Suprapubic skin (tissue), 4 donors: ENCODE measurements at places on chromosomes 11 and 22.

GRCh38 chr22:50675553-50676179, 3.0 kb downstream of the SHANK3 start:
- H3K4me1 ChIP-seq, result peaks cover 25% of the 10 kb centered on the region
- peak overlapping the region; percentile 56 for H3K4me3 ChIP-seq
- DNase-seq, result peak; percentile 39
- H3K36me3 ChIP-seq, result peaks cover 6% of the 10 kb centered on the region

GRCh38 chr11:27411328-27411727, 48.3 kb upstream of the CCDC34 start:
- no peak overlapping the region for H3K27ac ChIP-seq
- no peaks in the 10 kb centered on the region for H3K27me3 ChIP-seq
- H3K36me3 ChIP-seq, result no peaks in the 10 kb centered on the region
- DNase-seq, result no peak
- peaks cover 76% of the 10 kb centered on the region for H3K4me1 ChIP-seq
- H3K4me3 ChIP-seq, result no peak overlapping the region

DNA sequence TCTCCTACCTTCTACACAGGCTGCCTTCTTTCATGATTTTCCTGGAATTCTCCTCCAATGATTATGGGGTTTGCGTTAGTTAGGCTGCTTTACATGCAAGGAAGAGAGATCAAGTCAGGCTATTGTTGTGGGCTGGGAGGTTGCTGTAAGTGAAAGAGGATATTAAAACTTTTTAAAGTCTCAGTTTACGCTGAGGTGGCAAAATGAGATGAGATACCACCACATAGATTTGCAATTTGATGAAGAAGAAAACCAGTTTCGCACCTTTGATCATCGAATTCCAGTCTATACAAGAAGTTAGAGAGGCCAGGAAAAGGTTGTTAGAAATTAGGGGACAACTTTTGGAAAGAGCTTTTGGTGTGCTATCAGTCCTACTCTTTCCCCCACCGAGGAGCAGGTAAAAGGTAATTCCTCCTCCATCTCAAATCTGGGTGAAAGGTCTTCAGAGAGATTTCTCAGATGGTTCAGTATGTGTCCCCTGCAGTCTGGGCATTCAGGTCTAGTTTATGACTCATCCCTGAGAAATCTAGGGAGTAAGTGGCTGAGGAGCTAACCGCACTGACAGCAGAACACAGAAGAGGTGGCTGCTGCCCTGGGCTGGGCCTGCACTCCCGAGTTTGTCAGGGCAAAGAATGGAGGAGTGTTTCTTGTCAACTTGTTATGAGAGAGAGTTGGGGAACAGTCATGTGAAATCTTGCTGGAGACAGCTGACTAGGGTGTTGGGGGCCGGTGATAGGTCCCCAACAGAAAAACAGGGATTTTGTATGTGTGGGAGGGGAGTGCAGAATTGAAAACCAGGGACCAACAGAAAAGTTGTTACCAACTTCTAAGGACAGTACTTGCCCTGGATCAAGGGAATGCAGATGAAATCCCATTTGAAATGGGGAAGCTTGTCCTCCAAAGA, 34.7 kb downstream of the CCDC83 start:
- H3K27me3 ChIP-seq, result no peaks in the 10 kb centered on the region
- H3K4me3 ChIP-seq, result no peak overlapping the region
- H3K36me3 ChIP-seq, result no peaks in the 10 kb centered on the region
- DNase-seq, result no peak

DNA sequence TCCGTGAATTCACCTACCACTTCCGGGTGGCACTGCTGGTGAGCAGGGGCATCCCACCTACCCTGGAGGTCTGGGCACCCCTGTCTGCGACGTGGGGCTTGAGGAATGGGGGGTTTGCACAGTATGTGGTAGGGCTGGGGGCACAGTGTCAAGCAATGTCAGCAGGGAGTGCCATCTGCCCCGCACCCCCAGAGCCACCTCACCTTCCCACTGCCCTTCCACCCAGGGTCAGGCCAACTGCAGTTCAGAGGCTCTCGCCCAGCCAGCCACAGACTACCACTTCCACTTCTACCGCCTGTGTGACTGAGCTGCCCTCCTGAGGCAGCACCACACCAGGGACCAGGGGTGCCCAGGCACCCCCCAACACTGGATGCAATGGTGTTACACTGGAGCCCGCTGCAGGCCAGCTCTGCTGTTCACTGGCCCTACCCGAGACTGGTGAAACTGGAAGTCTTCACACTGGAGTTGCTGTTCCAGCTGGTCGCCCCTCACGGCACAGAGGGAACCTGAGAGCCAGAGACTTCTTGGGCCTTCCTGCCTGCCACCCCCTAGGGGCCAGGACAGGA, 6.5 kb downstream of the TMEM258 start:
- DNase-seq, result no peak
- H3K4me1 ChIP-seq, result peaks cover 2% of the 10 kb centered on the region
- H3K27me3 ChIP-seq, result no peaks in the 10 kb centered on the region
- no peak overlapping the region for H3K4me3 ChIP-seq
- peaks cover 71% of the 10 kb centered on the region for H3K36me3 ChIP-seq

- H3K4me1 ChIP-seq, result peaks cover 62% of the 10 kb centered on the region
- no peaks in the 10 kb centered on the region for H3K36me3 ChIP-seq
- no peak for DNase-seq
Observed at GRCh38 chr11:7591987-7592386, 78.2 kb downstream of the PPFIBP2 start.

- H3K4me3 ChIP-seq, result no peak overlapping the region
- DNase-seq, result no peak
- no peaks in the 10 kb centered on the region for H3K36me3 ChIP-seq
- no peaks in the 10 kb centered on the region for H3K27me3 ChIP-seq
- no peaks in the 10 kb centered on the region for H3K4me1 ChIP-seq
- no peak overlapping the region for H3K27ac ChIP-seq
Observed at GRCh38 chr22:20186183-20186870, 35.5 kb upstream of the CCDC188 start.

- H3K36me3 ChIP-seq, result peaks cover 10% of the 10 kb centered on the region
- H3K4me1 ChIP-seq, result peaks cover 25% of the 10 kb centered on the region
- peak; percentile 85 for DNase-seq
- H3K4me3 ChIP-seq, result peak overlapping the region; percentile 77
- H3K27me3 ChIP-seq, result no peaks in the 10 kb centered on the region
Observed at GRCh38 chr11:95790933-95791708, 823 bp downstream of the CEP57 start.

GRCh38 chr11:3853899-3854659, 1.4 kb upstream of the STIM1 start:
- H3K4me1 ChIP-seq, result peaks cover 50% of the 10 kb centered on the region
- H3K36me3 ChIP-seq, result no peaks in the 10 kb centered on the region
- peak; percentile 85 for DNase-seq
- no peaks in the 10 kb centered on the region for H3K27me3 ChIP-seq
- H3K4me3 ChIP-seq, result peak overlapping the region; percentile 80

- H3K4me3 ChIP-seq, result no peak overlapping the region
- H3K4me1 ChIP-seq, result peaks cover 35% of the 10 kb centered on the region
- DNase-seq, result no peak
- H3K27me3 ChIP-seq, result no peaks in the 10 kb centered on the region
Observed at GRCh38 chr11:816433-816779, 2.3 kb upstream of the PNPLA2 start.

DNA sequence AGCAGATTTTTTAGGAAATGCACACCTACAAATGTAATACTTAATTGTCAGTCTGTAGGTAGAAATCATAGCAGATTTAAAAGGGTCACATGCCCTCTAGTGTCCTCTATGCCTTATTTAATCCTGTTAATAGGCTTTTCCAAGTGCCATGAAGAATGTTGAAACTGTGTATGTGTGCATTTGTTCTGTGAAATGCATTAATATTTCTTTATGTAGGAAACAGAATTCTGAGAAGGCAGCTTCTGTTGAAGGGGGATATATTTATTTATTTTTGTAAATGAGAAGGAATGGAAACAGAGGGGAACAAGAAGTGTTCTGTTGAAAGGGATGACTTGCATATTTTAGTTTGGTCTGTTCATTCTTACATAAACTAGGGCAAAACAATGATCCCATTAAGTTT, 51.0 kb downstream of the SVIP start:
- no peak overlapping the region for H3K4me3 ChIP-seq
- no peak overlapping the region for H3K27ac ChIP-seq
- no peaks in the 10 kb centered on the region for H3K4me1 ChIP-seq
- H3K27me3 ChIP-seq, result no peaks in the 10 kb centered on the region
- no peak for DNase-seq

DNA sequence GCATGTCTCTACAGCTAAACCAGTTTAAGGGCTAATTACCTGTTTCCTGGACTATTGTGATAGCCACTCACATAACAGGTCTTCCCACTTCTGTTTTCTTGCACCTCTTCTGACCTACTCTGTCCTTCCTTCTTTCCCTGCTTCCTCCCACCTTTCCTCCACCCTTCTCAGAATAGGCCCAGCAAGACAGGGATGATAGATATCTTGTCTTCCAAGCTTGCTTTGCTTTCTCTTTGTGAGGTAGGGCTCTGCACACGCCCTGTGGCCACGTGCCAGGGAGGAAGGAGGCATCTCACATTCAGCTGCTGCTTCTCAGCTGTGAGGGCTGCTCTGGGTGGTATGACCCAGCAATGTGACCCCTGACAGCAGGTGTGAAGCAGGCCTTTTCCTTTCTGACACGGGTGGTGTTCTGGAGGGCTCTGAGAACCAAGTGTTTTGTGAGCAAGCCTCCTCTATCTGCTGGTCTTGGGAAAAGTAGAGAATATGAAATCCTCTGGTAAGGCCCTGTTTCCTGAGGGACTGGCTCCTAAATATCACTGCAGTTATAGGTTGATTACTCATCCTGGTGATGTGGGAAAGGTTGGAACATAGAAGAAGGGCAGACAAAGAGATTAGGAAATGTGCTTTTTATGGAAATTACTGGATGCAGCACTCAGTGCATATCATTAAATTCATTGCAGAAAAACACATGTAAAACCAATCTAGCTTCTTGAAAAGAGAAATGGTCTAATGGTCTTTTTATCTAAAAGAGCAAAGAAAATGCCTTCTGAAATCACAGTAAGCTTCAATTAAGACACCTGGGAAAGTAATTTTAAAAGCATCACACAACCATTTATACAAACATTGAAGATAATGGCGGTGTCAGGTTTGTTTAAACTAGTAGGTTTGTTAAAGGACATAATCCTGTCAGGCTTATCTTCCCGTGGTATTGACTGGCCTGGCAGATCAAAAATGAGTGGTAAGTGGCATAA, 8.5 kb downstream of the AMOTL1 start:
- peaks cover 49% of the 10 kb centered on the region for H3K4me1 ChIP-seq
- H3K27me3 ChIP-seq, result no peaks in the 10 kb centered on the region
- H3K27ac ChIP-seq, result peak overlapping the region; percentile 65

- H3K27me3 ChIP-seq, result no peaks in the 10 kb centered on the region
- H3K4me3 ChIP-seq, result no peak overlapping the region
- no peaks in the 10 kb centered on the region for H3K36me3 ChIP-seq
- H3K4me1 ChIP-seq, result no peaks in the 10 kb centered on the region
- no peak overlapping the region for H3K27ac ChIP-seq
Observed at GRCh38 chr11:58757439-58757838, 25.7 kb upstream of the GLYAT start.

GRCh38 chr11:90204832-90205646, 17.8 kb downstream of the CHORDC1 start:
- H3K36me3 ChIP-seq, result peaks cover 44% of the 10 kb centered on the region
- H3K4me1 ChIP-seq, result no peaks in the 10 kb centered on the region
- H3K4me3 ChIP-seq, result no peak overlapping the region
- H3K27me3 ChIP-seq, result no peaks in the 10 kb centered on the region
- no peak for DNase-seq

DNA sequence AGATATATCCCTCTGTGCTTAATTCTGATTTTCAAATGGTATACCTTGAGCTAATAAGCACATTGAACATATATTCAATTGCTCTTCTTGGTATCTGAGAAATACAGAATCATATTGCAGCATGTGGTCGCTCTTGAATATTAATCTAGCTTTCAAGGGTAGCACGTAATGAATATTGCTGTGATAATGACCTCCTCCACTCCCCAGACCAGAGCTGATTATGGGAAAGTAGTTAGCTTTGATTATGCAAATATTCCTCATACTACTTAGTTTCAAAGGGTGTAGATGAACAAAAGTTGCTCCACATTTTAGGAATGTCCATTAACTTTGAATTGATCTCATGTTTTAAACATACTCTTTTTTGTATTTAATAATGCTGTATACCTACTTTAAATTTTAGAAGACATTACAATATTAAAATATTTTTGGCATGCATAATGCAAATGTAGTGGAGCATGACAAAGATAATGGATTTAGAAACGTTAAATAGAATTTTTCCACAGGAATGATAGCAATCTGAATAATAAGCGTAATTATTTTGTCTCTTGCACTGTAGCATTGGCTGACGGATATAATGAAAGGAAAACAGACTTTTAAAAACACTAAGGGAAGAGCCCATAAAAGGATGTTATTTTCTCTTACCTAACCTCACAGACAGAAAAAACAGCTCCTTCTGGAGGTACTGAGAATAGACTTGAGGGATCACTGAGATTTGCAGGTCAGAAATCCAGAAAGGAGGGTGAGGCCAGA, 27.2 kb downstream of the KBTBD3 start:
- no peaks in the 10 kb centered on the region for H3K4me1 ChIP-seq
- H3K36me3 ChIP-seq, result no peaks in the 10 kb centered on the region
- DNase-seq, result no peak
- H3K27me3 ChIP-seq, result no peaks in the 10 kb centered on the region
- no peak overlapping the region for H3K4me3 ChIP-seq
- H3K27ac ChIP-seq, result no peak overlapping the region

DNA sequence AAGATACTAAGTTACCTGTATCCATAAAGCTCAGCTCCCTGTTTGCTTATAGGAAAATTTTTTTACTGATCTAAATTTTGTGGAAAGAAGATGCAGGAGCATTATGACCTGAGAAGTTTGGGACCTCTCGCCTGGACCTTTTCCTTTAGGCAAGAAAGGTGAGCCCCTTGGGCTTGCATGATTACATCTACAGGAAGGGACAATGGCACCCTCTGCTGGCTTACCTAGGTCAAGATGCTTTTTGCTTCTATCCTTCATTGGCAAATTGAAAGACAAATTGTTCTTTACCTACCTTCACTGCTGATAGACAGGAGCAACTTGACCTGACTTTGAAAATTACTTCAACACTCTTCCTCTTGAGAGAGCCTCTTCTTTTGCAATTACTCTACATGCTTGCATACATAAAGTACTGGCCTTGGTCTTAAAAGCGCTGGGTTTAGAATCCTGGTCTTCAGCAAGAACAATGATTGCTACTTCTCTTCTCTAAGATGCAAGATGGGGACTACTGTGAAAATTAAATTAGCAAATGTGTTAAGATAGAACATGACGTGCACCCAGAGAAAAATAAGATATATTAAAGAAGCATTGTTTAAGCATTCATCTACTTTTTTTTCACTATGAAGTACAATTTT, 147.2 kb downstream of the TRPC6 start:
- no peak for DNase-seq
- no peak overlapping the region for H3K27ac ChIP-seq
- no peaks in the 10 kb centered on the region for H3K4me1 ChIP-seq
- no peaks in the 10 kb centered on the region for H3K27me3 ChIP-seq
- no peaks in the 10 kb centered on the region for H3K36me3 ChIP-seq
- H3K4me3 ChIP-seq, result no peak overlapping the region

GRCh38 chr22:24592851-24593558, at the start of gene LRRC75B:
LRRC75B (minus strand) TSS chr22:24593073; CDS start chr22:24593039, 34 bp downstream.
- H3K27ac ChIP-seq, result peak within 1 kb of the TSS; percentile 86
- H3K4me1 ChIP-seq, result peaks cover 33% of the 10 kb centered on the region
- H3K36me3 ChIP-seq, result peaks cover 17% of the 10 kb centered on the region
- peak; percentile 93 for DNase-seq
- H3K4me3 ChIP-seq, result peak within 1 kb of the TSS; percentile 71

- no peak overlapping the region for H3K4me3 ChIP-seq
- H3K27ac ChIP-seq, result no peak overlapping the region
- DNase-seq, result no peak
- no peaks in the 10 kb centered on the region for H3K36me3 ChIP-seq
- peaks cover 28% of the 10 kb centered on the region for H3K4me1 ChIP-seq
Observed at GRCh38 chr11:73176145-73176873, 34.2 kb upstream of the FCHSD2 start.

GRCh38 chr22:24809331-24809730, 3.3 kb downstream of the SGSM1 start:
- H3K36me3 ChIP-seq, result no peaks in the 10 kb centered on the region
- H3K27ac ChIP-seq, result no peak overlapping the region
- no peaks in the 10 kb centered on the region for H3K27me3 ChIP-seq
- no peak overlapping the region for H3K4me3 ChIP-seq
